ENCODE measurements at places on chromosomes 13 and 19.

DNA sequence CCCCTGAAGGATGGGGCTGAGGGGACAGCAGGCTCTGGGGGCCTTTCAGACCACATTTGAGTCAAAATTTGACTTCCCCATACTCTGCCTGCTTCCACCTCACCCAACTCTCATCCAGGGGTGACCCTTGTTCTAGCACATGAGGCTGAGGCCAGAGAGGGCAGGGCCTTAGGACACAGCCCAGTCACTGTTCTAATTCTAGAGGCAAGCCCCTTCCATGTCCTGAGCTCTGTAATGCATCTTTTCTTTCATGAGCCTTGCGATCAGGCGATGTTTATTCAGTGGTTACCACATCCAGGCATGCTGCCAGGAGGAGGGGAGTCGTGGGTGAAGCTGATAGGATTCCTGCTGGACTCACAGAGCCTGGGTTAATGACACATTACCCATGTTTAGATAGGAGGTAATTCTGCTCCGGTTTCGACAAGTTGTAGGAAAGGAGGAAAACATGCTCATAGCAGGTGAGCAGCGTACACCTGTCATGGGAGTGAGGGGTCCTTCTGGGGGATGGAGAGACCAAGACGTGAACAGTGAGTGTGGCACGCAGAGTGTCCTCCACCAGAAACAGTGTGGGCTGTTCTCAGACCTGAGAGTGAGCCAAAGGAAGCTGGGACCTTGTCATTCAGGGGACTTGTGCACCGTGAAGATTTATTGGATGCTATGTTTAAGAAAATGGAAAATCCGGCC, 9.3 kb downstream of the RPS9 start:
- no peak for DNase-seq

- no peak for DNase-seq
Measured at GRCh38 chr13:101845245-101846020, 393.0 kb downstream of the ITGBL1 start.

DNA sequence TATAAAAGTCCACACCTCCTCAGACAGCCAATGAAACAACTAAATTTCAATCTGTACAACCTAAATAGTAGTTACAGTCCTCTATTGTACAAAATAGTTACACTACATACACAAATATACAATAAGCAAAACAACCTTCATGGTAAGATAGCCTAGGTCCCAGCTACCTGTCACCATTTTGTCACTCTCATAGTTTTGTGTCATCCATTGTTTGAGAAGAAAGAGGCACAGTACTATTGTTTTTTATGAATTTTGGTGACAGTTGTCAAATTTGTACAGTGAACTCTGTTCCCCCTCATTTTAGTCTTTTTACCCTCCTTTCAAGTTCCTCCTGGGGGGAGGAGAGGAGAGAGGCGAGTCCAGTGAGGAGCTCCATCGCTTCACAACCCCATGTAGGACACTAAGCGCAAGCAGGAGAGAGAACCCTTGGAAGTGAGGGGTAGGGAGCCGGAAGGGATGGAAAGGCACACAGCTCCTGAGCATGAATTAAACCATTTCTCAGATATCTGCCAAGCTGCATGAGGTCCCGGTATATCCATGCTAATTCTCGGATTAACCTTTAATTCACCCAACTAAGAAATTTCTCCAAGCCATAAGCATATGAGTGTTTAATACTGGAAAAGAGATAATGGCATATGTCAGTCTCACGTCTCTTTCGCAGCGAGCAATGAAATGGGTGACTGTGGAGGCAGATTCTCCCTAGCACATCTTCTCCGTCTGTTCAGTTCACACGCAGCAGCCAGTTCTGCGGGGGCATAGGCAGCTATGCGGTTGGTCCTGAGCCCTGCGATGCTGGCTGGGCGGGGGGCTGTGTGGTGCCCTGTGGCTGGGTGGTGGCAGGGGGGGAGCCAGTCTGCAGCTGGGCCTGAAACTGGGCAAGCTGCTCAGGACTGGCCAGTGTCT, 60.5 kb downstream of the SERP2 start:
- no peak for DNase-seq

DNA sequence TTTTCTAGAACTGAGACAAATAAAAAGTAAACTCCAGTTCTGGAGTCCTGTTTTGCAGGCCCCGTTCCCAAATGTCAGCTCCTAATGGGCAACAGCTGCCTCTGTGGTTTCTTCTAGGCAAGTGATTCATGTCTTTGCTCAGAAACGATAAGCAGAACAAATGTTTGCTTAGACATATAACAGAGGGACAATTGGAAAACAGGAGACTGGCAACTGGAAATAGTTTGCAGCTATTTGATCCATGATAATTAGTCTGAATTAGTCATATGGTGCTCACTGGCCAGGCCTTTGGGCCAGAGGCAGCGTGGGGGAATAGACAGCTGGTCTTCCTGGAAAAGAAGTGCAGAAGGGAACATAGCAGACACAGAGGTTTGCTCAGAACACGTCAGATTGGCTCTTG, 29.2 kb upstream of the TSHZ3 start:
- DNase-seq: no peak

DNA sequence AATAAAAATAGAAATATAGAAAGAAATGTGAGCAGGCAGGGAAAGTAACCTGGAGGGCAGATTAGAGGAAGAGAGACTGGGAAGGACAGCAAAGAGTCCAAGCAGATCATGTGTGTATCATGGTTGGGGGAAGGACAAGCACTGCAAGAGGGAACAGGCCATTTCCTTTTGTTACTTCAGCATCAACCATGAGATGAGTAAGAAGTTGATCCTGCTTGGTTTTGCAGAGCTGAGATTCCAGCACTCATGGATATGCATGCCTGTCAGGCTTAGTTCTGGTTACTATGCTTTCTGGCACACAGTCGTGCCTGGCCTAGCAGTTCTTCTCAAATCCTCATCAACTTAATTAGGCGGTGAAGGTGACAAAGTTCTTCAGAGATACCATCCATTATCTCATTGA, 18.1 kb downstream of the NALCN start:
- no peak for DNase-seq

DNA sequence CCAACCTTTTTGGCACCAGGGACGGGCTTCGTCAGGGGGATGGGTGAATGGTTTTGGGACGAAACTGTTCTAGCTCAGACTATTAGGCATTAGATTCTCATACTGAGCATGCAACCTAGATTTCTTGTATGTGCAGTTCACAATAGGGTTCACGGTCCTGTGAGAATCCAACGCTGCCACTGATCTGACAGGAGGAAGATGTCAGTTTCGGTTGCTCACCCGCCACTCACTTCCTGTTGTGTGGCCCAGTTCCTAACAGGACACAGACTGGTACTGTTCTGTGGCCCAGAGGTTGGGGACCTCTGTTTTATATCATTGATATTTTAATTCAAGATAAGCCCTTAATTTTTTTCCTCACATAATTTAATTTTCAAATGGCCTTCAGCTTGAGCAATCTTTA, 26.7 kb upstream of the TDRD3 start:
- DNase-seq: no peak

- no peak for DNase-seq
Measured at GRCh38 chr19:3722443-3723109, 14.4 kb downstream of the TJP3 start.

DNA sequence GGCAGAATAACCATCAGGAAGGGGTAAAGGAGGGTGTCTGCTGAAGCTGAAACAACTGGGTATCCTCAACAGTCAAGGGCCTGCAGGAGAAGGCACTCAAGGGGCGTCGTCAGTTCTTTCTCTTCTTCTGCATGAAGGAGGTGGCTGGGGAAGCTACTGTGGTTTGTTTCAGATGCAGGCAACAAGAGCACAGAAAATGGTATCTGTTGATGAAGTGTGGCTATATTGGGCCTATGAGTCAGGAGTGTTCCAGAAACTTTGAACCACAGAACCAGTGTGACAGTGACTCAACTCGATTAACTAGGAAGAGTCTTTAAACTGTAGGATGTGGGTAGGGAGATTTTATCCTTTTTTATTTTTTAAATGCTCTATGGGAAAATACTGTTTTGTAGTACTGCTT, 686.3 kb downstream of the FGF9 start:
- no peak for DNase-seq

DNA sequence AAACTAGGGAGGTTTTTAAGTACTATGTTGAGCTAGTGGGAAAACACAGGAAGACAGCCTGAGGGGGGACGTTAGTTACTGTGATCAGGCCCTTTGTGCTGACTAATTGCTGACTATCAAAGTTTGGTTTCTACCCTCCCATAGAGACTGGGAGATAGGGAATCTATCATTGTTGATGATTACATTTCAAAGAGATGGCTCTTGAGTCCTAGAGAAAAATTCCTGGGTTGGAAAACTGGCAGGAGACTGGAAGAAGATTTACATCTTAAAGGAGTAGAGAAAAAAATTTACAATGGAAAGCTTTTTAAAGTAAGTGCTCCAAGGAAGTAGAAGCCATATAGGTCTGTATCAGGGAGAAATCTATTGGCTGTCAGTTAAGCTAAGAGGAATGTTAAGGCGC, 522.0 kb upstream of the KLHL1 start:
- DNase-seq: no peak

DNA sequence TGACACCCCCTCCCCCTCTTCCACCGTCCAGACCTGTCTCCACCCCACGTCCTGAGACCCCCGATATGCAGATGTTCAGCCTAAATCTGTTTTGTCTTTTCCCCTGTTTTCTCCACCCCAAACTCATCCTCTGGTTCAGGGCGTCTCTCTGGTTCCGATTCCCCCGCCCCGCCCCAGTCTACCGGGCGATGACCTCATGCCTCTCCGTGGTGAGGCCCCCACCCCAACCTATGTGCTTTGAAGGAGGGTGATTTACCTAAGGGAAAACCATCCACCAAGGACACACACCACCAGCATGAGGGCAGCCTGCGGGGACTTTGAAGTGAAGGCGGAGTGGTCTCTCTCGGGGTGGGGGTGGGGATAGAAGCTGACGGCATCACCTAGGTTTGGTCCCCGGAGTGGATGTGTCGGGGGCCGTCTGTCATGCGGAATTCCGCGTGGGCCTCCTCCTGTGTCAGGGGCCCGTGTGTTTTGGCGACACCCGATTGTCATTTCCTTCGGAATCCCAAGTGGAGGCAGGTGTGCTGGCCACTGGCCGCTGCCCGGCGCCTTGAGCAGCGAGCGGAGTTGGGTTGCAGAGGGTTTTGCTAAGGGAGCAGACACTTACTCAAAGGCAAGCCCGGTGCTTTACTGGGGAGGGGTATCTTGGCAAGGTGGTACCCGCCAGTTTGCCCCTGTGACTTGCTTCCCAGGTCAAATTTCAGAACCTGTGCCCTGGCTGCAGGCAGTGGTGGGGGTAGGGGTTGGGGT, 1.4 kb downstream of the FZR1 start:
- no peak for DNase-seq

GRCh38 chr13:101423872-101424271, 7.6 kb upstream of the NALCN start:
- DNase-seq: no peak

DNA sequence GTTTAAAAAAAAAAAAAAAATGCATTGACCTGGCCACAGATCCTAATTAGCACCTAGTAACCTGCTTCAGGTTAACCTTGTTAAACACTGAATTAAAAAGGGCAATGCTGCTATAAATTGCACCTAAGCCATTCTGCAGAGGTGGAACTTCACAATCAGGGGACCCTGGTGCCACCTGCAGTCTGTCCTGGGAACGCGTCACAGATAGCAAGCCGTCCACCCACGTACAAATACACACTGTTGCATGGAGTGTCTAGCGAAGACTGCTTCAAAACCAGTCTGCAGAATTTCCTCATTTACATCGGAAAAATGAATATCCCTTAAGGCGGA, 169.3 kb downstream of the COL4A1 start:
- DNase-seq: no peak

DNA sequence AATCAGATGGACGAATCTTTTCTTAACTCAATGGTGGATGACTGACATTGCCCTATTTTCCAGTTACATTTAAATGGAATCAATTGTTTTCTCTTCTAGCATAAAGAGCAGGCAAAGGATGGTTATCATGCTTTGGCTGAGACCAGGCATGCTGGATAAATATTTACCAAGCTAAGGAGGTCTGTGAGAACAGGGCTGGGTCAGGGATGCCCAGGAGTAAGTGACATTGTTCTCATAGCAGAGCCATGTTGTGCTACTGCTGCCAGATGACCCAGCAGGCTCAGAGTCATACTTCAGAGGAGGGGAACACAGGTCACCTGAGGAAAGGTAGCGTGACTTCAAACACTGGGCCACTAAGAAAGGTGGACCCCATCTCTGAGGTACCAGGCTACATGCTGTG, 116.0 kb upstream of the RNF113B start:
- DNase-seq: no peak

DNA sequence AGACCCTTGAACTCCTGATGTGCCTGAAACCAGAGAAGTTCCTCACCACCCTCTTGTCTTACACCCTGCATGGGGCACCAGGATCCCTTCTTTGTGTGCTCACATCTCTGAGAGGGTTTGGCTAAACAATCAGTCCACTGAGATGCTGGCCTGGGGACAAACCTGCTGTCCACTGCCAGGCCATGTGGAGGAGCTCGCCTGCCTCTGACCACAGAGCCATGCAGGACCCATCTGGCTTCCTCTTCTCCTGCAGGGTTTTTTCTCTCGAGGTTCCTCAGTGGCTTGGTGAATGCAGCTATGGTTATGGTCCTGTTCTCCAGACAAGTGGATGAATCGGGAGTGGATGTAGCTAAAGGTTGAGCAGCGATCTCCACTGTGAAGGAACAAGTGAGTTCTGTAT, 49.1 kb upstream of the MEDAG start:
- DNase-seq: no peak

GRCh38 chr13:78376822-78377221, 226.5 kb downstream of the POU4F1 start:
- no peak for DNase-seq

DNA sequence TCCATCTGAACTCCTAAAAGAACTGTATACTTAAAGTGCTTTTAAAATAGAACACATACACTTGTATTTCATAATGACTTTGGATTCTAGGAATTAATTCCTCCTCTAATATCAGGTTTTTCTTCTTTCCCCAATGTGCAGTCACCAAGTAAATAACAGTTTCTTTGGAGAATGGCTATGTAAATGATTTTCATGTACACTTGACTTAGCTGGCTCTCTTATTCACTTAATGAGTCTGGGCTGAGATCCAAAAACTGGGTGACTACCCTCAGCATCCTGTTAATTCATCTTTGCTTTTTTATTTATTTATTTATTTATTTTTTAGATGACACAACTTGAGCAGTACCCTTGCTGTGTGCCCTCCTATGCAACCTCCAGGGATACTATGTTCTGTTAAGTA, 1003.7 kb downstream of the SLITRK1 start:
- no peak for DNase-seq

DNA sequence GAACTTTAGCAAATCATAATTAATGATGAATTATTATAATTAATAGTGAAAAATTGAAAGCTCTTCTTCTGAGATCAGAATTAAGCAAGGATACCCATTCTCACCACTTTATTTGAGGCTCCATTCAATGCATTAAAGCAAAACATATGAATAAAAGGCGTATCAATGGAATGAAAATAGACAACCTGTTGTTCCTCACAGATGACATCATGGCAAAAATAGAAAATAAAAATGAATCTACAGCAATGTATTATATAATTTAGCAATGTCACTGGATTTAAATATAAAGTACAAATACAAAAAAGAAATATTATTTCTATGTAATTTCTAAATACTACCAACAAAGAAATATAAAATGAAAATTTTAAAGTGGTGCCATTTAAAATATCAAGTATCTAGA, 11.1 kb upstream of the ZNF780A start:
- no peak for DNase-seq
